CD4-positive, alpha-beta T cell treated with Interleukin-15 for 1 hour (primary cell): ENCODE measurements at places on chromosomes 12 and 14.

DNA sequence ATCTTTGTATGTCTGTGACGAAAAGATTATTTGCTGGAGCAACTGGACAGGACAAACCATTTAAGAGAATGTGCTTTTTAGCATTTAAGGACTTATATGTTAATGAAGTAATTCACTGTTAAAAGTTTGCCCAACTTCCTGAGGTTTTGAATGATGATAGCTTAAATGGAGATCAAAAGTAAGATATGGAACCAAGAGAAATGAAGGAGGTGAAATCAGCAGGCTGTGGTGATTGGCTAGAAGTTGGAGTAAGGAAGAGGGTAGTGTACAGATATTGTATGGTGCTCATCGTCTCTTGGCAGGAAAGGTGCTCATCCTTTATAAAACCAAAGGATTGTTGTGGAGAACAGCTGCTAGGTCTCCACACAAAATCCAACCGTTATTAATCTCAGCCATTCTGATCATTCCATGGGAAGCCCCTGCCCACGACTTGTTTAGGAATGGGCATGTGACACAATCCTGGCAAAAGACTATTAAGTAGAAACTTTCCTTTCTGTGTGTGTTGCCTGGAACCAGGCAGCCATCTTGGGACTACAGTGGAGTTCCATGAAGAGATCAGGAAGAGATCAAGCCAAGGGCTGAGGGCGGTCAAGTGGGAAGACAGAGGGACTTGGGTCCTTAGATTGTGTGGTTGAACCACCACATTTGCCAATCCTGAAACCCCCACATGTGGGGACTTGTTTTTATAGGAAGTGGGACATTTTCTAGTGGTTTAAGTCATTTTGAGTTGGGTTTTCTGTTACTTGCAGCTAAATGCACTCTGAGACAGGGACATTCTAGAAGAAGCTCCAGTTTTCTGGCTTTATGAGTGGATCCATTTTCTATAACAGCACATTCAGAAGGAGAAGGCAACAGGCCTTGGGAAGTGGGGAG is 56.8 kb upstream of the CHST11 start:
- no peak for DNase-seq

DNA sequence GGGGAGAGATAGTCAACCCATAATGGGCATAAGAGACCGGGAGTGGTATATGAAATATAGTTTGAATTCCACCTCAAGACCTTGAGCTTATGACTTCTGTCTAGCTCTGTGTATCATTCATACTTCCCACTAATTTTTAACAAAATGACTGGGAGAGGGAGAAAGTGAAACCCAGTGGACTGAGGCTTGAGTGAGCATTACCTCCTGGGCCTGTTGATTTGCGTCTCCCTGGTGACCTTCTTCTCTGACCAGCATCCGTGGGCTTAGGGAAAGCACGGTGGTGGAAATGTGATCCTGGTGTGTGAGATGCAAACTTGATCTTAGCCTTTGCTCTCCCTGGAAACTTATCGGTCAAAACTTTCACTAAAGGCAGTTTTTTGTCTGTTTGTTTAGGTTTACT is 207.9 kb upstream of the BCL2L14 start:
- no peak for DNase-seq

DNA sequence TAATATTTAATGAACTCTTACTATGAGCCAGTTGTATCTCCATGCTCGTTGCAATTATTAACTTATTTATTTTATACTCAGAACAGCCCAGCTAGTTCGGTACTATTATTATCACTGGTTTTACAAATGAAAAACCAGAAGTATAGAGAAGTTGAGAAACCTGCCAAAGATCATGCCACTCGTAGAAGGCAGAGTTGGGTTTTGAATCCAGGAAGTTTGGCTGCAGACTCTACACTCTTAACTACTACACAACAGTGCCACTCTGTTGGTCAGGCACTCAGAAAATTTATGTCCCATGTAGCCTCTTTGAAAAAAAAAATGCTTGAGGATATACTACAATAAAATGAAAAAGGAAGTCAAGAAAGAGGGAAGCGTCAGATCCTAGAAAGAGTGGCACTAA is 71.5 kb upstream of the ARID2 start:
- no peak for DNase-seq

GRCh38 chr12:8780389-8780788 is 42.0 kb upstream of the A2ML1 start:
- DNase-seq: no peak

GRCh38 chr12:116495260-116495659 is 63.9 kb upstream of the MAP1LC3B2 start:
- DNase-seq: no peak

GRCh38 chr12:92396647-92397252 is 251.1 kb upstream of the BTG1 start:
- DNase-seq: no peak

GRCh38 chr14:80587096-80587724 is 354.3 kb downstream of the CEP128 start:
- DNase-seq: no peak

DNA sequence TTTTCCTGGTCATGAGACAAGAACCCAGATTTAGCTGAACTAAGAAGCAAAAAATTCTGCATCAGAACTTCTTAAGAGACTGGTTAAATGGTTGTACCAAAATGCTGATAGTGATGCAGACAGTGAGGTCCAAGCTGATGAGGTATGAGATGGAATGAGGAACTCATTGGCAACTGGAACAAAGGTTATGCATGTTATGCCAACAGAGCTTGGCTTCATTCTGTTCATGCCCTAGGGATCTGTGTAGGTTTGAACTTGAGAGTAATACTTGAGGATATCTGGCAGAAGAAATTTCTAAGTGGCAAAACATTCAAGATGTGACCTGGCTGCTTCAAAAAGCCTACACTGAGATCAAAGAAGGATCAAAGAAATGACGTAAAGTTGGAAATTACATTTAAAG is 398.0 kb downstream of the FSCB start:
- no peak for DNase-seq

DNA sequence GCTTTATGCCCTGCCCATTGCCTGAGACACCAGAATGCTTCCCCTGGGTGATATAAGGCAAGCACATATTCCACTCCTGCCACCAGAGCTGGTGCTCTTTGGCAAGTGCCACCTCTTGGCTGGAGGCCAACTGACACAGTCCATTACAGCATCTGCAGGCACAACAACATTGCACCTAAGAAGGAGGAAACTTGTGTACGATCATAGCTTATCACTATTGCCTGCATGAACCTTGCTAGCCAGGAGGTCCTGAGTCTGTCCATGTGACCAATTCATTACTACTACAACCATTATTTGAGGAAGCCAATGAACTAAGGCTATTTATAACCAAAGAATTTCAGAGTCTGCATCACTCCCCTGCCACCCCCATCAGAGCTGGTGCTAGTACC is 119.8 kb upstream of the SCAF11 start:
- DNase-seq: no peak

DNA sequence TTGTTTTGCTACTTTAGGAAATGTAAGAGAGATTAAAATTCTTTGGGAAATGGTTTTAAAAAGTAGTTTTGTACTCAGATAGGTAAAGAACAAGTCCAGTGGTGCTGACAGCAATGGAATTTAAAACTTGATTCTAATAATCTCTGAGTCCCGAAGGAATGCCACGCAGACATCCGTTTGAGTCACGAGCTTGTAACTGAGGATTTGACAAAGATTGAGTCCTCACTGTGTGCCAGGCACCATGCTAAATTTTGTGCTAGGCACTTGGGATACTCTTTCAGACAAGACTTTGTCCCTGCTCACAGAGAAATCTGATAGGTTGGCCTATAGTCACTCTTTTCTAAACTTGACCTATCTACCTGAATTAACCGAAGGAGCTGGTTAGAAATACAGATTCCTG is 12.7 kb downstream of the FLRT2 start:
- DNase-seq: no peak

DNA sequence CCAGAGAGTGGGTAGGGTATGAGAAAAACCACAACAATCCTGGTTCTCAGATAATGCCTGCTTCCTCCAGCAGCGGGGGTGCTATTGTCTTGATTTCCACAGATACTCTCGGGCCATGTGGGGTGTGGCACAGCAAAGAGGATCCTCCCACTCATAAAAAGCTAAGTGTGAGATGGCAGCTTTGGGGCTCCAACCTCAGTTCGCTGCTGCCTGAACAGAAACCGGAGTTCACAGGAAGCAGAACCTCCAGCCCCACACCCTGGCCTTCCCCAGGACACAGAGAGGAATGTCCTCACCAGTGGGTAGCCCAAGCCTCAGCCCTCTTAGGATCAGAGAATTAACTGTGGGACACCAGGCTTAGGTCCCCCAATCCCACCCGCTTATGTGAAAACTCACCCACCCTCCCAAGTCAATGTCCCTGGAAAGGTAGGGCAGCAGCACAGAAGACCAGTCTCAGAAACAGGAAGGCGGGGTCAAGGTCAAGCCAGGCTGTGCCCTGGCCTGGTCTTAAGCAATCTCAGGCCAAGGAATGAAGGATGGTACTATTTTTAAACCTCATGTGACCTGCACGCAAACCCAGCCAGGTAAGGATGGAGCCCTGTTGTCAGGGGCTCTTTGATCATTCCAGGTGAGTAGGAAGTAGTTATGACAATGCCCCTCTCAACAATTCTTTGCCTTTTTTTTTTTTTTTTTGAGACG is 9.0 kb downstream of the KCTD10 start:
- no peak for DNase-seq

DNA sequence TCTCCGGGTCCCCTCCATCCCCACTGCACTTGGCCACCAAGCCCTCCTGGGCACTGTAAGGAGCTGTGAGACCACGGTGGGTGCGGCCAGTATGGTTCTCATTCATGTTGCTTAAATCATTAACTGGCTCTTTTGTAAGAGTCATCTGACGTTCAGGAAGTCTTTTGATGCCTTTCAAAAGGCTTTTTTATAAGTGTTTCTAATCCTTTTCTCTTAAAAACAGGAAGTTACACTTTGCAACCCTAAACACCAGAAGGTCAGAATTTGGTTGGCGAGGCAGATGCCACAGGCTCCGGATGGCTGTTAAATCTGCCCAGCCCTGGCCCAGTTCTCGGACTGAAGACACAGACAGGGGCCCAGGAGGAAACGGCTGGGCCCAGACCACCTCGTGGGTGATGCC is 26.1 kb upstream of the DIO3 start:
- no peak for DNase-seq

DNA sequence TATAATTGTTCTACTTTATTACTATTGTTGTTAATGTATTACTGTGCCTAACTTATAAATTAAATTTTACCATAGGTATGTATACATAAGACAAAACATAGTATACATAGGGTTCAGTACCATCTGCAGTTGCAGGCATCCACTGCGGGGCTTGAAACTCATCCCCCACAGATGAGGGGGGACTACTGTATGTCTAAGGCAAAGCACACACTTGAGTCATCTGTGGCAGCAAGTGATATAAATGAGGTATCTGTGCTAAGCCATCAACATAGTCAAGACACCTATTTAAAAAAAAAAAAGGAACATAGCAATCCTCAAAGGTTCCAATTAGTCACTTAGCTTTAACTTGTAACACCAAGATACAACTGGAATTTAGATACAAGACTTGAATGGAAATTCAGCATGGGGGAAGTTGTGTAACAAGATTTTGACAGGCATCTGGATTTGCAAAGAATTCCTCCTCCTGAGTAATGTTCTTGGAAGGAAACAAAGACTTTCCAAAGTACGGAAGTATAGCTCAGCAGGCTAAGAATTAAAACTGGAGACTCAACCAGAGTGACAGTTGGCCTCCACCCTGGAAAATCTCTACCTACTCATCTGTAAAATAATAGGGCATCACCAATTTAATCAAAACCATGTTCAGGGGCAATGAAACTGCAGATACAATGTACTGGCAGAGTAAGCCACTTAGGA is 14.9 kb downstream of the DCAF5 start:
- no peak for DNase-seq

GRCh38 chr12:77489331-77489970 is 341.2 kb upstream of the NAV3 start:
- DNase-seq: no peak

DNA sequence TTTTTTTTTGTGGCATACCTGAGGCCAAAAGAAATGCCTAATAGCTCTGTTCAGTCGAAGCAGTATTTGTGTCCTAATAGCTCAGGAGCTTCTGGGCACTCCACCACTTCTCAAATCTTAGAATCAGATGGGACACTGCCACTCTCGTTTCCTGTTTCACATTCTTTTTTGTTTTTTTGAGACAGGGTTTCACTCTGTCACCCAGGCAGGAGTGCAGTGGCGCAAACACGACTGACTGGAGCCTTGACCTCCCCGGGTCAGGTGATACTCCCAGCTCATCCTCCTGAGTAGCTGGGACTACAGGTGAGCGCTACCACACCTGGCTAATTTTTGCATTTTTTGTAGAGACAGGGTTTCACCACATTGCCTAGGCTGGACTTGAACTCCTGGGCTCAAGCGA is 52.7 kb downstream of the SPPL3 start:
- DNase-seq: no peak

GRCh38 chr14:101521473-101521915 is 39.8 kb upstream of the DIO3 start:
- DNase-seq: no peak

- no peak for DNase-seq
Measured at GRCh38 chr14:90924621-90925340, 108.6 kb upstream of the TTC7B start.

DNA sequence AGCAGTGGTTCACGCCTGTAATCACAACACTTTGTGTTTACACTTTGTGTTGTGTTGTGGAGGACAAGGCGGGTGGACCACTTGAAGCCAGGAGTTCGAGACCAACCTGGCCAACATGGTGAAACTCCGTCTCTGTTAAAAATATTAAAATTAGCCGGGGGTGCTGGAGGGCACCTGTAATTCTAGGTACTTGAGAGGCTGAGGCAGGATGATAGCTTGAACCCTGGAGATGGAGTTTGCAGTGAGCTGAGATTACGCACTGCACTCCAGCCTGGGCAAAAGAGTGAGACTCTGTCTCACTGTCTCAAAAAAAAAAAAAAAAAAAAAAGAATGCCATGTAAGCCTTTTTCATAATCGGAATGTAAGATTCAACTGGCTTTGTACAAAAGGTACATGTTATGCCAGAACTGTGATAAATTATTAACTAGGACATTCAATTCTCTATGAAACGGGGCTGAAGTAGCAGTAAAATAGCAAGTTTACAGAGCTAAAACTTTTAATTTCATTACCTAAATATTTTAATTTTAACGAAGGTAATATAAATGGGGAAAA is 13.9 kb upstream of the PITPNM2 start:
- no peak for DNase-seq

DNA sequence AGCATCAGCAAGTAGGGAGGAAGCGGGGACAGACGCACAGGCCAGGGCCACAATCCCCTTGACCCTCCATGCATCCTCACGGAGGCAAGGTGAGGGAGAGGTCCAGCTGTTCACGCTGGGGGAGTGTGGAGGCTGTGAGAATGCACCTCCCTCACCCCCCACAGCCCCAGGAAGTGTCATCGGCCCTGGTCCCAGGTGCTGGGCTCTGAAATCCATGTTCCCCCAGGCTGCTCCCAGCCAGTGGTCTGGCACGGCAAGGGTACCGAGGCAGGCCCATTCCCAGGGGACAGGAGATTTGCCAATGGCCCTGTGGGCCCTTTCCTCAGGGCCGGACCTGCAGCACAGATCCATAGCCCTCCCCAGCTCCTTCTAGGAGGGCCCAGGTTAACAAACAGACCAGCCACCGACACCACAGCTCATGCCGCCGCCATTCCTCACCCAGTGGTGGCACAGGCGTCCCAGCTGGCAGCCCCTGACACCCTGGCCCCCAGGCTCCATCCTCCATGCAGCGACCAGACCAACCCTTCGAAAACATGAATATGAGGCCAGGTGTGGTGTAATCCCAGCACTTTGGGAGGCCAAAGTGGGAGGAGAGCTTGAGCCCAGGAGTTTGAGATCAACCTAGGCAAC is 21.9 kb upstream of the EIF5 start:
- DNase-seq: no peak

GRCh38 chr12:16520328-16520727 is 85.6 kb downstream of the LMO3 start:
- no peak for DNase-seq

GRCh38 chr12:77314378-77315052 is 249.1 kb upstream of the E2F7 start:
- DNase-seq: no peak
